A673 (cell line): ENCODE measurements at places on chromosomes 16 and 17. TPM values are rescaled to one million over a fixed set of nuclear protein-coding genes. Genes with fewer than 3 reads are reported as not detected.

Gene WNK4
- total RNA-seq = 0.11 and 0.37 TPM in 2 replicates

Gene CDH16
- not detected in 2 replicates for total RNA-seq

Gene TBC1D3E
- not detected in 2 replicates for total RNA-seq

Gene IL17C
- total RNA-seq = 0.28 TPM in 1 of 2 replicates, not detected in the other

Gene TBC1D3K
- total RNA-seq = not detected in 2 replicates

Gene DNAH17
- 0.11 and 0.22 TPM in 2 replicates for total RNA-seq
